ENCODE measurements at places on chromosomes 5 and 9.

DNA sequence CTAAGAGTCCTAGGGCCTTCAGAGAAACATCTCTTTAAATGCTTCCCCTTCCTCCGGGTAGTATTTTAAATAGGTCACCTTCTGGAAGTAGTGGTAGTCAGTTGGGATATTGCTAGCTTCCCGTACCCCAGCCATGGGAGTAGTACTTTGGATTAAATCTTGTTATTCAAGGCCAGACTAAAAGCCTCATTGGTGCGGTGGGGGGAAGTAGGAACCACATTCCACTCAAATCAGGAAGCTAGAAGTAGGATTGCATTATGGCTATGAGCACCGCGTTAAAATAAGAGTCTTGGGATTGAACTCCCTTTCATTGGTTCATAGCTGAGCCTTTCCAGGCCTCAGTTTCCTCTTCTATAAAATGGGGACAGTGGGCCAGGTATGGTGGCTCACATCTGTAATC is 6.7 kb downstream of the KCNIP1 start:
- DNase-seq, result no peak

DNA sequence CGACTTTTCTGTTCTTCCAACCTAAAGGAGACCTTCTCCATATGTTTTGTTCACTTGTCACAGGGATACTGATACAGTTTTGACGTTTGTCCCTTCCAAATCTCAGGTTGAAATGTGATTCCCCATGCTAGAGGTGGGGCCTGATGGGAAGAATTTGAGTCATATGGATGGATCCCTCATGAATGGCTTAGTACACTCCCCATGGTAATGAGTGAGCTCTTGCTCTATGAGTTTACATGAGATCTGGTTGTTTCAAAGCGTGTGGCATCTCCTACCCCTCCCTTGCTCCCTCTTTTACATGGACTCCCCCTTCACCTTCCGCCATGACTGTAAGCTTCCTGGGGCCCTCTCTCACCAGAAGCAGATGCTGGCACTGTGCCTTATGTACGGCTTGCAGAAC is 6.9 kb downstream of the PIP5K1B start:
- DNase-seq, result no peak

GRCh38 chr5:32687499-32687831 is 23.7 kb upstream of the NPR3 start:
- no peak for DNase-seq

DNA sequence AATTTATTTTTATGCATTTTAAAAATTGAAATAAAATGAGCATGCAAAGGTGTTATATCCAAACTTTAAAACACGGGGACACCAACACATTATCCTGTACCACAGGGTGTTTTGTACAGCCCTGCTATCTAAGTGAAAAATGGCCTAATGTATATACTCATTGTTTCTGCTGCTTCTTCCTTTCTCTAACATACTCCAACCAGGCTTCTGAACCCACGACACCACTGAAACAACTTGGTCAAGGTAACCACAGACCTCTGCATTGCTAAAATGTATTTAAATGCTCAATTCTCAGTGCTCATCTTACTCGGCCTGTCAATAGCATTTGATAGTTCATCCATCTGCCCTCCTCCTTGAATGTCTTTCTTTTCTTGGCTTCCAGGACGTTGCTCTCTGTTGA is 48.3 kb downstream of the DENND1A start:
- no peak for DNase-seq

DNA sequence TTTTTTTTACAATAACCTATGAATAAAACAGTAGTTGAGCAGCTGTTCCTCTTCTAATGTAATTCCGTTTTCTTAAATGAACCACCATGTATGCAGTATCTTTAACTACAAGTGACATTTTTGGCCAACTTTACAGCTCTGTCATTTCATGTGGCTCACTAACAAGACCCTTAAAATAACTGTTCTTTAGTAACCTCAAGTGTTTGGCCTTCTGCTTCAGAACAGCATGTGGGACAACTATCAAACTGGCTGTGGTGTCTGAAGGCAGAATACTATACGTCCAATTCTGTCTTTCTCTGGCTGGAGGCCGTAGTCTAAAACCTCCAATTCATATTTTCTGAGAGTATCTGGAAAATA is 391.4 kb downstream of the NNT start:
- no peak for DNase-seq

GRCh38 chr9:14565352-14566016 is 127.7 kb downstream of the ZDHHC21 start:
- no peak for DNase-seq

DNA sequence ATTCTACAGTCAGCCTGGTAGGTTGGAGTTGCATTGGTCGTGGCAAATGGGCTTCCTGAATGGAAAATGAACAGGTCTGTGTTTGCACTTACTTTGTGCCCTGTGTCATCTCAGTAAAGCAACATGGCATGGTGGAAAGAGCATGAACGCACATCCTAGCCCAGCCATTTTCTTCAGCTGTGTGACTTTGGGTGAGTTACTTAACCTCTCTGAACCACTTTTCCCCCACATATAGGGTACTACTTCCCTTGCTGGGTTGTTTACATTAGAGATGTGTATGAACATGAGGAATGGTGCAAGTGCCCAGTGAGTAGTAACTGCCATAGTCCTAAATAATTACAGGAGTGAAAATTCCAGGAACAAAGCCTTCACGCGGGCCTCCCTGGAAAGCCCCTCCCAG is 83.6 kb downstream of the MVB12B start:
- DNase-seq, result no peak

DNA sequence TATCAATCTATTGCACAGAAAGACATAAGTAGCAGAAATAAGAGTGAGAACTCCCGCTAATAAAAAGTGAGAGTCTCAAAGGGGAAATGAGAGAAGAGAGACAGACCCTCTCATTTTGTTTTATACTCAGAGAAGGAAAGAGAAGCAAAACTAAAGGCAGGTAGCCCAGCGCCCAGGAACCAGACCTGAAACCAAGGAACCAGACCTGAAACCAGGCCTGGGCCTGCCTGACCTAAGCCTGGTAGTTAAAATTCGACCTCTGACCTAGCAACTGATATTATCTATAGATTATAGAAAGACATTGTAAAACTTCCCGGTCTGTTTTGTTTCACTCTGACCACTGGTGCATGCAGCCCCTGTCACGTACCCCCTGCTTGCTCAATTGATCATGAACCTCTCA is 134.5 kb upstream of the SEMA6A start:
- DNase-seq, result no peak

DNA sequence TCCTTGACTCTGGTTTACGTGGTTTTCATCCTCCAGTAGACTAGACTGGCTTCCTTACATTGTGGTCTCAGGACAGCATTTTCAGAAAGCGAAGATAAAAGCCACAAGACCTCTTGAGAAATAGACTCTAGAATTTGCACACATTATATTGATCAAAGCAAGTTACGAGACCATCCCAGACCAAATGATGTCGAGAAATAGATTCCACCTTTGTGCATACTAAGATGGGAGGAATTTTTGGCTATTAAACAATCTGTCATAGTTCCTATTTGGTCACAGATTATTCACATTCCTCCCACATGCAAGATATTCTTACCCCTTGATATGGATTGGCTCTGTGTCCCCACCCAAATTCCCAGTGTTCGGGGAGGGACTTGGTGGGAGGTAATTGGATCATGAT is 65.6 kb downstream of the TEX10 start:
- DNase-seq, result no peak

DNA sequence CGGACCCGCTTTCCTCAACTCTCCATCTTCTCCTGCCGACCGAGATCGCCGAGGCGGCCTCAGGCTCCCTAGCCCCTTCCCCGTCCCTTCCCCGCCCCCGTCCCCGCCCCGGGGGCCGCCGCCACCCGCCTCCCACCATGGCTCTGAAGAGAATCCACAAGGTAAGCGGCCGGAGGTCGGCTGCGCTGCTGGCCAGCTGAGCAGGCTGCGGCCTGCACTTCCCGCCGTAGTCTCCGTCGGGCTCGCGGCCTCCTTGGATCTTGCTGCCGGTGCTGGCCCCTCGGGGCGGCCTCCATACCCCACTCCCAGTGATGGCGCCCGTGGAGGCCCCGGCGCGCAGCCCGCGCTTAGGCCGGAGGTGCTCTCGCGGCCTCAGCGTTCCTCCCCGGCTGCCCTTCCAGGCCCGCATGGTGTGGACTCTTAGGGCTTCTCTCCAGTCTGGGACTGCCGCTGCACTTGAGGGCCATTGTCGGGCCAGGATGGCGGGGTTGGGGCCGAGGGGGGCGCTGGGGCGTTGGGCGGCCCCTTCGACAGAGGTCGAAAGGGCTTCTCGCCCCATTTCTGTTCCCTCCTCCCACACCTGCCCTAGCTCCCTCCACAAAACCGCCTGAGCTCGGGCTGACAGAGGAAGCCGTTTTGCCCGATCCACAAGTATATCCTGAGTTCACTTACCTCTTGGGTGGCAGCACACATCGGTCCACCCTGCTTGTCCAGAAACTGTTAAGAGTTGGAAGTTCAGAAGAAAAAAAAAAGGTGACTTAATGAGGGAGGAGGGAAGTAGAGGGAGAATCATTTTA is 714 bp downstream of the UBE2D2 start:
- DNase-seq, result peak; percentile 65

DNA sequence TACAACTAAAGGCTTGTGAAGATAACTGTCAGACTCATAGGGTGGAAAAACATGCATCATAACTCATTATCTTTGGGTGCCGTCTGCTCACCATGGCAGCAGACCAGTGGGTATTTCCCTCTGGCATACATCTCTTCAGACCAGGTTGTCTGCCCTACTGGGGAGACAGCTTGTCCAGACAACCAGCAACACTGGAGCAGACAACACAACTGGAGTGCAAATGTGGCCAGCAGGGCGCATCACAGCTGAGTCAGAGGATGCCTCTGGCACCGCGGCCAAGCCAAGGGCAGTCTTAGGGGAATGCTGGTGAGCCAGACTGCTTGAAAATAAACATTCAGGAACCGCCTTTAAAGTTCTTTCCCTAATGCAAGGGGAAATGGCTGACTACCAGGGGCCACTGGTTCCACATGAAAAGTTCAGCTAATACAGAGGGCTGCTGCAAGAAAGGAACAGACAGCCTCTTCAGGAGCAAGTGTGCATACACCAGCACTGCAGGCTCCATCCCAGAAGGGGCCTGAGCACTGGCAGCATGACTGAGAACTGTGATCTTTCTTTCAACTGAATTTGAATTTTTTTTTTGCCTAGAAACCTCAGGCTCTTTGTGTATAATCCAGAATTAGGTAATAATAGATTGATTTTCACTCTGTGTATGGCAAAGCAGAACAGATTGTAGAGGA is 77.3 kb downstream of the MAMDC2 start:
- DNase-seq, result no peak

- DNase-seq, result no peak
Measured at GRCh38 chr5:64576250-64576649, 70.4 kb downstream of the RGS7BP start.

DNA sequence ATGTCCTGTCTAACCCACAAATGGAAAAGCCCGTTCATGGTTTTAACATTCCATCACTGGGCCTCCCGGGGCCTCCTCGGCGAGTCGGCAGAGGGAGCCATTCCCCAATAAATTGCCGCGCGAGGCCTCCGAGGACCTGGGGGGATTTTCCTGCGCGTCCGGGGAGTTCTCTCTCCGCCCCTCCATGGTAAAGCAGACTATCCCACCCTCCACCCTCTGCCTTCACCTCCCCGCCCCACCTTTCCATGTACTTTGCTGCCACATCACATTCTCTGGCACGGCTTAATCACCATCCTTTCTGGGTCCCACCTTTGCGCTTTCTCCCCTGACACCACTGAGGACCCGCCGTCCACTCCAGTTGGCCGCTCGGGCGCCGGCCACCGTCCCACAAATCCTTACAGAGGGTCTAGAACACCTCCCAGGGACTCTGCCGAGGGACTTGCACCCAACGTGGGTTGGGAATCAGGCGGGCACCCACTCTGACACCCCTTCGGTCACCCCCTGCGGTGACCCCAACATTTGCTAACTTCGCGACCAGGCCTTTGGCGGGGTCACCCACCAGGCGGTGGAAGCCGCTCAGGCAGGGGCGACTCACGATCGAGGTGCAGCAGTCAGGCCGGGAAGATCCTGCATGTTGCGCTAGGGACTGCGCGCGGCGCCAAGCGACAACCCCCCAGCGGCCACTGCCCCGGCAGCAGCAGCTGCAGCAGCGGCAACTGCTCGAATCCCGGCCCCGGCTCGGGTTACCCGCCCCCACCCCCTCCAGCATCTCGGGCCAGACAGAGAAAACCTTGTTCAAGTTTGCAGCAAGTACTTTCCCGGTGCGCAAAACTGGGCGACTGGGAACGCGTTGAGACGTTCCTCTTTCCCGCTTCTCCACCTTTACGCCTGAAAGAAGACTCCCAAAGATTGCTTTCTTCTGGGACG is at the start of gene MEGF10:
TSS of gene MEGF10 (plus strand) at position 778 of the 927 bp plus-strand sequence. CDS start 40,513 bp downstream, outside the sequence.
- DNase-seq, result no peak

- DNase-seq, result no peak
Measured at GRCh38 chr5:61755726-61756222, 423.7 kb downstream of the ZSWIM6 start.

- no peak for DNase-seq
Measured at GRCh38 chr9:130975932-130976841, 32.8 kb upstream of the LAMC3 start.

- DNase-seq, result no peak
Measured at GRCh38 chr9:72467766-72468738, 53.4 kb upstream of the TMC1 start.

DNA sequence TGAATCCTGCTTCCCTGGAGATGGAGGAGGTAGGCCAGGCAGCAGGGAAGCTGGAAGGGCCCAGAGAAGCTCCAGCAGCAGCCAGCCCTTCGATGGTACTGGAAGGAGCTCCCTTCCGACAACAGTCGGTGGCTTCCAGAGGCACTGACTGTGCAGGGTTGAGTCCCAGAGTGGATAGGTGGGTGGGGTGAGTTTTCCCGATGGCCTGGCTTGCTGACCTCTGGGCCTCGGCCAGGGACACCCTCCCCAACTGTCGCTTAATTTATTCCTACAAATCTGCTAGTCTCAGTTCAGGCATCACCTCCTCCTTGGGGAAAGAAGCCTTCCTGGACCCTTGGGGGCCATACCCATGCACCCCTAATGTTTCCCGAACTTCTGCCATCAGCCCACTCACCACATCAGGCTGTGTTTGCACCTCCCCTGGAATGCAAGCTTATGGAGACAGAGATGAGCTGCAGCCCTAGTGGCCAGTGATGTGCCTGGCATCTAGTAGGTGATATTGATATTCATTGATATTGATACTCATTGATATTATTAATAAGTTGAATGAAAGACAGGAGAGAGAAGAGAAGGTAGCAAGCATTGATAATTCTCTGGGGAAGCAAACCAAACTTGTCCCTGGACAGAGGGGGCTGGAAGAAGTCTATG is 104.6 kb upstream of the BOD1 start:
- DNase-seq, result no peak

- no peak for DNase-seq
Measured at GRCh38 chr5:66821688-66822429, 225.7 kb downstream of the MAST4 start.

- no peak for DNase-seq
Measured at GRCh38 chr5:72101828-72102227, 5.4 kb upstream of the MAP1B start.
